ENCODE measurements at places on chromosomes 11 and 22.

GRCh38 chr11:66489636-66490035 is 9.4 kb downstream of the DPP3 start:
- no peak for DNase-seq

- no peak for DNase-seq
Observed at GRCh38 chr11:44812971-44813370, 86.2 kb downstream of the TSPAN18 start.

DNA sequence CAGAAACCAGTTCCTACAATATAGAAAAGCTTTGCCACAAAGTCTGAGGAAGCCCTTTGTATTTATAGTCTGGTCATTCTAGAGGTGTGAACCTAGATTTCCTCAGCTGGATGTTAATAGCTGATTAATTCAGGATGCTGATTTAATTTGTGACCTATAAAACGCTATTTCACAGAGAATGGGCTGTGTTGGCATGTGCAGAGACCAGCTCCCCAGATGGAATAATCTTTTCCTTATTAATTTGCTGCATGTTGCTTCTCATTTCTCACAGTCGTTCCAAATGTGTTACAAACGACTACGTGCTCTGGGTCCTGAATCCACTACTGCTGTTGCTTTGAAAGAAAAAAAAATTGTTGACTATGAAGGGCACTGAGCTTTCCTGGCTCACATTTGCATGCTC is 49.3 kb downstream of the BDNF start:
- DNase-seq = no peak

- no peak for DNase-seq
Observed at GRCh38 chr22:29344137-29344536, 28.6 kb upstream of the RASL10A start.

DNA sequence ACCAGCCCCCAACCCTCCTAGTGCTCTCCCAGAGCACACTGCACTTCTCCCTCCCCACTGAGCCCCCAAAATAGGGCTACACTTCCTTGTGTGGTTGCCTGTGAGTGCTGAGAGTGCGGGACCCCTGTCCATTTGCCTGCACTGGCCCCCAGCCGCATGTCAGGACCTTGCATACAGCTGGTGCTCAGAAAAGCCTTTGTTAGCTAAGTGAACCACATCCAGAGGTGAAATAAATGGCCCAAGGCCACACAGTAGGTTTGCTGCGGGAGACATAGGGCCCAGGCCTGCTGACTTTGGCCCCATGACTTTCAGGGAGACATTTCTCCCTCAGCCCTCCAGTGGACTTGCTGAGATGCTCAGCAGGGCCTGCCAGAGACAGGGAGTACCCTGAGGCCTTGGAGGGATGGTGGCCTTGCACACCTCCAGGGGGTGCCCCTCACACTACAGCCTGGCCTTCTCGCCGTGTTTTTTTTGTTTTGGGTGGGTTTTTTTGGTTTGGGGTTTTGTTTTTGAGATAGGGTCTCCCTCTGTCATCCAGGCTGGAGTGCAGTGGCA is 10.2 kb downstream of the SSTR3 start:
- DNase-seq = no peak

DNA sequence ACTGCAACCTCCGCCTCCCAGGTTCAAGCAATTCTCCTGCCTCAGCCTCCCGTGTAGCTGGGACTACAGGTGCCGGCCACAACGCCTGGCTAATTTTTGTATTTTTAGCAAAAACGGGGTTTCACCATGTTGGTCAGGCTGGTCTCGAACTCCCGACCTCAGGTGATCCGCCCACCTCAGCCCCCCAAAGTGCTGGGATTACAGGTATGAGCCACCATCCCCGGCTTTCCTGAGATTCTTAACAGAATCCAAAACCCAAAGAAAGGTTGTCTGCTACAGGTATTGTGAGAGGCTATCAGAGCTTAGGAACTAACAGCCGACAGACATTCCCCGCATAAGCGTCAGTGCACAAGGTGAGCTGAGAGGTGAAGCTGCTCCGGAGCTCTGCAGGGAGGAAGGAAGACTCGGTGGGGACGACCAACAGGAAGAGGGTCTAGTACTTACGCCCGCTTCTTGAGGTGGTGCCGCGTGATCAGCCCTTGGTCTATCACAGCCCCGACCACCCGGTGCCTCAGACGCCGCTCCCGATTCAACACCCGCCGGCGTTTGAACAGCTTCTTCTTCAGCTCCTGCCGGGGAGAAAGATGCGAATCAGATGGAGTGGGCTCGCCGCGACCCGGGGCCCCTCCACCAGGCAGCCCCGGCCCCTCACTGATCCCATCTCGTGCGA is 470 bp downstream of the C11orf98 start:
- peak; percentile 76 for DNase-seq

- no peak for DNase-seq
Observed at GRCh38 chr11:78562398-78562797, 12.3 kb downstream of the NARS2 start.

GRCh38 chr11:15289723-15290122 is 175.0 kb downstream of the INSC start:
- DNase-seq = no peak

DNA sequence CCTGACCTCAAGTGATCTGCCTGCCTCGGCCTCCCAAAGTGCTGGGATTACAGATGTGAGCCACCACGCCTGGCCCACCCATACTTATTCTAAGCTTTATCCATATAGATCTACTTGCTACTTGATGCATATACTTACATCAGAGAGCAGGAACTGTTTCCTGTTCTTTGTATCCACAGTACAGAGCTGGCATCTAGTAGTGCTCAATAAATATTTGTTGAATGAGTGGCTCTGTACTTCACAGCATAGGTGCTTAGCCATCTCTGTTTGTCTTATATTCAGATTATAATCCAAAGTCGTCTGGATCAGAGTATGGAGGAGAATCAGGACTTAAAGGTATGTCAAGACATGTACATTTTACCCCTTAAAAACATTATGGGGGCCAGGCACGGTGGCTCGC is 38.6 kb upstream of the DLAT start:
- DNase-seq = no peak

- DNase-seq = no peak
Observed at GRCh38 chr11:116774661-116775060, 1.9 kb upstream of the BUD13 start.

DNA sequence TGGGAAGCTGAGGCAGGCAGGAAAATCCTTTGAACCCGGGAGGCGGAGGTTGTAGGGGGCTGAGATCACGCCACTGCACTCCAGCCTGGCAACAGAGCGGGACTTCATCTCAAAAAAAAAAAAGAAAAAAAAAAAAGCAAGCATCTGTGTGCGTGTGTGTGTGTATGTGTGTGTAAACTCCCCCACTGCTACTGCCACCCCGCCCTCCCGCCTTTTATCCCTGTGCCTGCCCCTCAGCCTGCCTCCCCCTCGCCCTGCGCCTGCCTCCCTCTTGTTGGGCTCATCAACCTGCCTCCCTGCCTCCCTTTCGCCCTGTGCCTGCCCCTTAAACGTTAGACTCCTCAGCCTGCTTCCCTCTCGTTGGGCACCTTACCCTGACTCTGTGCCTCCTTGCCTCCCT is 18.0 kb downstream of the TMEM258 start:
- no peak for DNase-seq

Data from HAP-1 (cell line).